NCI-H187 (cell line): ENCODE measurements at places on chromosomes 2 and 18.

- DNase-seq = no peak
Observed at GRCh38 chr2:235116885-235117492, 165.2 kb downstream of the SH3BP4 start.

DNA sequence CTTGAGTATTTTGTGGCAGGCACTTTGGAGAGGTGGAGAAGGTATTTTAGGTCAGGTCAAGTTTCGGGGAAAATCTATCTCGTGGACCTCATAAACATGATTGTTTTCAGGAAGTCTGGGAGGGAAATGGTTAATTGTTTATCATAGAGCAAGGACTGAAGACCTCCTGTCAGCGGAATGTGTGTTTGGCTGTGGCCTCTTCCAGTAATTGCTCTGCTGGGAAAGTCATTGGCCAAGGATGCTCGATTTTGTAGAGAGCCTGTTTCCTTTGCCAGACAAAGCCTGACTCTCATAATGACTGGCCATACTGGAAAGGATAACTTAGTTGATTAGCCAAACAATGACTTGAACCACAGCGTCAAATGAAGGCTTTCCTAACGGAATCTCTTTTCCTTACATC, 30.0 kb downstream of the IL1R2 start:
- DNase-seq = no peak

GRCh38 chr2:230969659-230970015, 26.3 kb upstream of the SPATA3 start:
- DNase-seq = no peak

DNA sequence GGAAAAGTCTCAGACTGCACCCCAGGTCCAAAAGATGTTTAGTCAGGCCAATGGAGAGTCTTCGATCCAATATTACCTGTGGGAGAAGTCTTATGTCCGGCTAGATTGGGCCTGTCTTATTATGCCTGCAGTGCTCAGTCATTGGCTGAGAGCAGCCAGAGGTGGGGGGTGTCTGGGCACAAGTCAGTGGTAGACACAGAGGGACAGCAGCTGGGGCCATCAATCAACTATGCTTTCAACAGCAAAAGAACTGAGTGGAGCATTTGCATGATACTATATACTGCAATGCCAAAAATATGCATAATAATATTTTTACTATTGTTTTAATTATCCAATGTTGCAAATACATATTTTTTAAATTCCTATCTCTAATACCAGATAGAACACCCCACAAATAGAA, 298.6 kb upstream of the CDH20 start:
- no peak for DNase-seq

GRCh38 chr2:1723397-1724042, 20.8 kb downstream of the PXDN start:
- no peak for DNase-seq

GRCh38 chr2:22276696-22277095, 1108.3 kb upstream of the KLHL29 start:
- no peak for DNase-seq

DNA sequence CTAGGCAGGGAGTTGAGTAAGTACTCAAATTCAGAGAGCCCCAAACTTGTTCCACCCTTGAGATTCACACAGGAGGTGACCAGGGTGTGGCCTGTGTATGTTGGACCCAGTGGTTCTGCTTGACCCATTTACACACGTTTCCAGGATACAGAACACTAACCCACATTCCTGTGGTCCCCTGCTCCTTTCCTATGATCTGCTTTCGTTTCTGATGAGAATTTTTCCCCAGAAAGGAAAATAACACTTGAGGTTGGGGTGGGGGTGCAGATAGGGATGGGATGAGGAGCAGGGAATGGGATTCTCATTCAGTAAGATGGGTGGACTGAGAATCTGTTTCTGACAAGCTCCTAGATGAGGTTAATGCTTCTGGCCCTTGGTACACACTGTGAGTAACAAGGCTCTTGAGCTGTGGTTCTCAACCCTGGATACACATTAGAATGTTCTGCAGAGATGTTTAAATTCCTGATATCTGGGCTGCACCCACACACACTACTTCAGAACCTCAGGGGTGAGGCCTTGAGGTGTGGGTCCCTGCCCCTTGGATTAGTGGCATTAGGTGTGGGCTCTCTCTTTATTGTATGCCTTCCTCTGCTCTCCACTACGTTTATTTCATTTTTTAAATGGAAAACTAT, 58.4 kb downstream of the TPGS2 start:
- DNase-seq = no peak

DNA sequence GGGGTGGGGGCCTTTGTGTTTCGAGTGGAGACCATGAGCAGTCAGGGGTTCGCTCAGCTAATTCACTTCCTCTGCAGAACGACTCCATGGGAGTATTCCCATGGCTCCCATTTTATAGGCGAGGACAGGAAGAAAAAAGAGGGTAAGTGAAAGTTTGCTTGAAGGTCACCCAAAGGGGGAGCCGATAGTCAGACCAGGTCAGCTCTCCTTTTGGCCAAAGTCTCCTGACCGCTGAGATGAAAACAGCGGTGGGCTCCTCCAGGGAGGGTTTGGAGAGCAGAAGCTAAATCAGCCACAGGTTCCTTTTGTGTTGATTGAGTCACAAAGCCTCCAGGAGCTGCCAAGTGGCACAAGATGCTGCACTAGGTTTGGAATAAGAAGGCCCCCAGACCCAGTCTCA, 34.1 kb upstream of the CTAGE1 start:
- DNase-seq = no peak

- DNase-seq = no peak
Observed at GRCh38 chr18:12819322-12819721, 64.7 kb downstream of the PTPN2 start.

DNA sequence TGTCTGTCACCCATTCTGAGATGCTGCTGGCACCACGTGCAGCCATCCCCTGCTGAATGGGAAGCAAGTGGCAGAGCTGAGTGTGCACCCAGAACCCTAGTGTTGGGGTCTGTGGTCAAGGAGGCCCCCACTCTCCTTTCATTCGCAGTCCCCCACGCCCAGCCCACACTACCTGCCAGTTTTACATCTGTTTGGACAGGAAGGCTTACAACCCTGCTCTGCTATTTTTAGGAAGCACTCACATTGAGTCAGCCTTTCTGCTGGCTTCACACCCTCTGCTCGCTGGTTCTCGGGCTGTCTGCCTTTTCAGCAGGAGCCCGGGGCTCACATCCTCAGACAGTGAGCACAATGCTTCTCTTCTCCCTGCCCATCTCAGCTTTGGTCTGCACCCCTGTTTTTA, 10.7 kb upstream of the ADCY3 start:
- DNase-seq = no peak
